Hepatocyte (in vitro differentiated cells): ENCODE measurements at places on chromosomes 5 and 9. TPM values are rescaled to one million over a fixed set of nuclear protein-coding genes. Genes with fewer than 3 reads are reported as not detected.

The NELFB gene
- total RNA-seq = 36.4 and 41.4 TPM in 2 replicates

The IGFBPL1 gene
- 4.0 and 9.8 TPM in 2 replicates for total RNA-seq

The OCLN gene
- 119 and 140 TPM in 2 replicates for total RNA-seq

- DNase-seq = no peak
- no peaks in the 10 kb centered on the region for H3K36me3 ChIP-seq
- H3K4me1 ChIP-seq = no peaks in the 10 kb centered on the region
- no peak overlapping the region for H3K27ac ChIP-seq
- no peak overlapping the region for H3K4me3 ChIP-seq
Observed at GRCh38 chr5:66129144-66129543, 15.0 kb upstream of the SREK1 start.

DNA sequence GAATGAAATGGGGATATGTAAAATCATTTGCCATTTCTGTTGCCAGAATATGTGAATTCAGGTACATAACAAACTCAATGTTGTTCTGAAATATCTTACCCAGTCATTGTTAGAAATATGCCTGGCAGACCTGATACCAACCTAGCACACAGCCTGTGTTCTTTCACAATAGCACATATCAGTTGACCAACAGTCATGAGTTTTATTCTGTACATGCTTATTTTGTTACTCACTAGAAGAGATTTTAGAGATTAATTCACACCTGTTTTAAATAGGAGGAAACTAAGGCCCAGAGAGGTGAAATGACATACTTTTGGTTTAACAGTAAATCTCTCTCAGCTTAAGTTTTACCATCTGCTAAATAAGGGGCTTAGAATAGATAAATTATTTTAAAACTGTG, 8.4 kb upstream of the PPP1R2B start:
- no peaks in the 10 kb centered on the region for H3K27me3 ChIP-seq
- no peaks in the 10 kb centered on the region for H3K36me3 ChIP-seq
- H3K4me1 ChIP-seq = no peaks in the 10 kb centered on the region
- DNase-seq = no peak
- H3K4me3 ChIP-seq = no peak overlapping the region

- no peak overlapping the region for H3K27ac ChIP-seq
- H3K4me3 ChIP-seq = no peak overlapping the region
- no peak for DNase-seq
Observed at GRCh38 chr5:75465480-75465879, 45.9 kb downstream of the CERT1 start.

GRCh38 chr9:70552561-70552960, 138.1 kb upstream of the KLF9 start:
- DNase-seq = no peak
- H3K4me1 ChIP-seq = no peaks in the 10 kb centered on the region
- no peak overlapping the region for H3K4me3 ChIP-seq
- H3K27ac ChIP-seq = no peak overlapping the region
- H3K27me3 ChIP-seq = no peaks in the 10 kb centered on the region

DNA sequence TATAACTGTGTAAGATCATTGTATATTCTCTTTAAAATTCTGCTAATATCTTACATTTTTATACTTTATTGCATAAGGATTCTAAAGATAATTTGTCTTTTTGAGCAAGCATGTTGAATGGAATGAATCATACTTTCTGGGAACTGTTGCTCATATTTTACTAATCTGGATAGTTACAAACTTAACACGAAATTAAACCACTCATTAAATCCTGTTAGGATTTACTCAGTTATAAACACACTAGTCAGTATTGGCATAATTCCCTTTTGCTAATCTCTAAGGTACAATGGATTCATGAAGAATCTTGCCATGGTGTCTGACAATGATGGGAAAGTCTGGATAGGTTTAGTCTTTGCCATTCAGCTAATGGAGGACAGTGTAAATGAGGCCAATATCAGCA, 338.1 kb upstream of the SMC2 start:
- H3K27ac ChIP-seq = no peak overlapping the region
- DNase-seq = no peak
- no peak overlapping the region for H3K4me3 ChIP-seq
